AG04450 (cell line): ENCODE measurements at places on chromosomes 12 and 14.

GRCh38 chr12:80776706-80777105 is 60.0 kb downstream of the MYF5 start:
- DNase-seq = no peak

GRCh38 chr12:195951-196350 is 18.0 kb downstream of the SLC6A12 start:
- DNase-seq = no peak

GRCh38 chr14:104768437-104769323 is 15.7 kb downstream of the SIVA1 start:
- DNase-seq = peak; percentile 38

- no peak for DNase-seq
Observed at GRCh38 chr12:38759621-38760020, 145.8 kb downstream of the CPNE8 start.

GRCh38 chr14:91113829-91114078 is at the start of gene DGLUCY:
TSS of gene DGLUCY (plus strand) at chr14:91114073. CDS start at chr14:91160295, 46,222 bp downstream.
- DNase-seq = peak; percentile 48

DNA sequence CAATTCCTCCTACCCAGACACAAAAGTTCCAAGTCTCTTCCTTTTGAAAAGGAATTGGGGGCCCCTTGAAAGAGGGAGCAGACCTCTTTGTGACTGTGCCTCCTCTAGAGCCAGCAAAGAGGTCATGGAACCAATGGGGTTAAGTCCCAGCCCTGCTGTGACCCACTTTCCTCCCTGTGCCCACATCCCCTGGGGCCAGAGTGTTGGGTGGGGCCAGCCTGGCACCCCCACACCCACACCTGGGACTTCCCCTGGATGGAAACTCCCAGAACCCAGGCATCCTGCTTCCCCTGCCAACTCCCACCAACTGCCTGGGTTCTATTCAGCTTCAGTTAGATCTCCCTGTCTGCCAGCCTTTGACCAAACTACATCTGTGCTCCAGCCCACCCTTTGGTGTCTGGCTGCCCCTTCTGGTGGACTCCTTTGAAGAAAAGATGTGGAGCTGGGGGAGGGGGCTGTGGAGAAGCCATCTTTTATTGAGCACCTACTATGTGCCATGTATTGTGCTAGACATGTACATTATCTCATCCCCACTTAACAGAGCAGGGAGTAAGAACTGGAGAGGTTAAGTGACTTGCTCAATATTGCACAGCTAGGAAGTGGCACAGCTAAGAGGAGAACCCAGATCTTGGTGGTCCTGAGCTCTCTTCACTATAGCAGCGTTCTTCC is 4.6 kb upstream of the RARG start:
- DNase-seq = no peak

DNA sequence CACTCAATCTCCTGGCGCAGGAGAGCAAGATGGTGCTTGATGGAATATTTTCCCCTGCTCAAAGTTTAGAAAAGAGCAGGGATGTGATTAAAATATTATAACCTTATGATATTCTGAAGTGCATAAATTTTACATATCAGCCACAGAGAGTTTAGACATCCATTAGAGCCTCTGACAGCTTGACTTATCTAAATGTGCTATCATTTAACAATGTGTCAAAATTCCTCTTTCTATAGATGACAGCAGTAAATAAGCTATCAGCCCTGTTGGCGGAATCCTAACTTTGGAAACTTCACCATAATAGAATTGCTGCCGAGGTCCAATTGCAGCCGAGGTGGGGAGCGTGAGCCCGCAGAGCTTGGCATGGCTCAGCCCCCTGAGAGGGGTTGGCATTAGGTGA is 117.7 kb upstream of the MYL2 start:
- no peak for DNase-seq

DNA sequence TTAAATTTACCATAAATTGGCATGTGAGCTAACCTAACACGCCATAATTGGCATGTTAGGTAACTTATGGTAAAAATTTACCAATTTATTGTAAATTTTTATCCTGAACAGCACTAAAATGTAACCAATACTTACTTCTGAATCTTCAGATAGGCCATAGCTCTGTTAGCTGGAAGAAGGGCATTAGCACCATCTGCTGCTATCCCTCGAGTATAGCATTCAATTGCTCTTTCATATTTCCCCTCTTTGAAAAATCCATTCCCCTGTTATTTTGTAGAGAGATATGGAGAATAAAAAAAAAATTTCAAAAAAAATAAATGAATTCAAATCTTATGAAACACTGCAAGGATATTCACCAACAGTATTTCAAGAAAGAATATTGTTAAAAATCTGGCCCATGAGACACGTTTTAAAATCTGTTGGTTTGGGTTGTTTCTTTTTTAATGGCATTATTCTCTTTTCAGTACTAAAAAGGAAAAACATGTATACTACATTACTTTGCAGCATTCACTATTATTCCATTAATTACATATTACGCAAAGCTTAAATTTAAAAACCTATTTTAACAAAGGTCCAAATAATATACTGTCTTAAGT is 19.1 kb downstream of the RPAP3 start:
- DNase-seq = peak; percentile 26

DNA sequence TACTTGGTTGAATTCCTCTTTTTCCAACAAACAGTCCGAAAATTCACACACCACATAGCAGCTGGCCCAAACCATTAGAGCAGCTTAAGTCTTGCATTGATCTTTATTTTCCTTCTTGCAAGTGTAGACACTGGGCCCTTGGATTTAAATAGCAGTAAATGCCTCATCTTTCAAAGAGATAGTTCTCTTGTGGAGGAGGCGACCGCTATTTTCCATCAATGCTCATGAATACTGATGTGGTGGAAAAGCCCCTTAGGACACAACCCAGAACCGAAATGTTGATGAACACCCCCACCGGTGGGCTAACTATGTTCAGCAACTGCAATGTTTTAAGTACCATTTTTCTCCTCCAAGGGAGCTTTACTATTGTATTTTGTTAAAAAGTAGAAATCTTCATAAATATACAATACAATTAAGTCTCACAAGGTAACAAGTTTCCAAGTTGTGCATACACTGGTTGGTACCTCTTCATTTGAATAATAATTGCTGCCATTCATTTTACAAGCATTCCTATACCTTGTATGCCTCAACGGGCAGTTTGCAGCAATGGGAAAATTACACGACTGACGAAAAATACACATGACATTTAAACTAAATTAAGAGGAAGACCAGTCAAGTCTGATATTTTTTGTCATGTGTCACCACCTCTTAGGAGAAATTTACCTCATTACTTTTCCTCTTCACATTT is 18.0 kb downstream of the NIN start:
- no peak for DNase-seq

GRCh38 chr14:60238955-60239354 is 10.1 kb upstream of the PPM1A start:
- DNase-seq = no peak

DNA sequence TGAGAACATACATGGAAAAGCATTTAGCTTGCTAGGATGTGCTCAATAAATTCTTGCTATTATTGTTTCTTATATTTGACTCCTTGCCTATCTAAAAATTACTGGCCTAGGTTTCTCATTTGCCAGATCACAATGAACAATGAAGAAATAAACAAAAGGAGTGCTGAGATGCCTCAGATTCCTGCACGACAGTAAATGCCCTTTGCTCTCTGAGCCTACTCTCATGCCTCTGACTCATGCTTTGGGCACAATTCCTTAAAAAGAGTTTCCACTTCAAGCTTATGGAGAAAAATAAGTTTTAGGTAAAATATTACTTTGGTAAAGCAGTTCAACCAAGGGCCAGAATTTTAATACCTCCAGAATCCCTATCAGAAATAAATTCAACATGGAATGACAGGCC is 30.9 kb downstream of the GRIN2B start:
- no peak for DNase-seq

GRCh38 chr12:6424866-6425265 is 19.9 kb upstream of the CD27 start:
- no peak for DNase-seq

DNA sequence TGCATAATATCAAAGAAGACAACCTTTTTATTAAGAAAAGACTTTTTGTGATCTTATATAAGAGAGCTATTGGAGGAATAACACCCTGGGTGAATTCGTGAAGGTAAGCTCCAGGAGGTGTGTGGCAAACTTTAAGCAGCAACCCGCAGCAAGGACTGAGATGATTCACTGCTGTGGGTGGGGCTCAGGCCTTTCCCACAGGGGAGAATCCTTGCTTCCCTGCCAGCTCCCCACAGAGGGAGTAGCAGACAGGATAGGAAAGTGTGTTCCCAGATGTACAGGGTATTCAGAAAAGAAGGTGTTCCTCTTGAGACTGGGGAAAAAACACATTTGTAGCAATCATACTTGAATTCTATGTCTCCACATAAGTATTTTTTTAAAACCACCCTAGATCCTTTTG is 9.2 kb downstream of the NDUFA12 start:
- DNase-seq = no peak

- no peak for DNase-seq
Observed at GRCh38 chr14:63632932-63633514, 8.6 kb downstream of the WDR89 start.

DNA sequence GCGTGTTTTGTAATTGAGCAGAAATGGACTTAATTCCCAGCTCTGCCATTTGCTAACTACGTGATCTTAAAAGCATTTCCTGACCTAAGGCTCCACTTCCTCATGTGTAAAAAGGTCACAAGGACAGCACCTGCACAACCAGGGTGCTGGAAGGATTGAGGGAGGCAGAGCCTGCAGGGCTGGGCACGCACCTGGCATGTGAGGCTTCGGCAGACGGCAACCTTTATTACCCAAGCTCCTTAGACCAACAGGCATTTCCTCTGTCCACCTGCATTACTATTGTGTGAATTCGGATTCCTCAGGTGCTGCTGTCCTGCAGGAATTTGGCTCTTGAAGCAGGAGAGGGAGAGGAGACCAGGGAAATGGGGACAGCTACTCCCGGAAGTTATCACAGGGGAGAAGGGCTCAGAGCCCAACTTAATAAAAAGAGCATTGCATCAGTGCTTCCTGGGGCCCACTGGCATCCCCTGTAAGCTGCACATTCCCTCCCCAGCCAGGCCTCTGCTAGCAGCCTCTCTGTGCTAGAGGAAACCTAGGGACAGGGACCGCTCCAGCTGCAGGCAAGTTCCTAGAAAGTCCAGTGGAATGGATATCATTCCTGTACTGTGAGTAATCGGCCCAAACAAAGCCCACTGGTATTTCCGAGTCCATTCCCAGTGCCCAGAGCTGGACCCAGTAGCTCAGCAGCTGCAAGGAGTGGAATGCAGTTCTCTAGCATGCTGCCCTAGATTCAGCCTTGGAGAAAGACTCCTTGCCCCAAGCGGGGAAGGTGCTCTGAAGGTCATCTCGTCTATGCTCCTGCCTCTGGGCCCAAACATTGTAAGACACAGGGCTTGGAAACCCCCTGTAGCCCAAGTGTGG is 157.1 kb upstream of the CCND2 start:
- peak; percentile 61 for DNase-seq

DNA sequence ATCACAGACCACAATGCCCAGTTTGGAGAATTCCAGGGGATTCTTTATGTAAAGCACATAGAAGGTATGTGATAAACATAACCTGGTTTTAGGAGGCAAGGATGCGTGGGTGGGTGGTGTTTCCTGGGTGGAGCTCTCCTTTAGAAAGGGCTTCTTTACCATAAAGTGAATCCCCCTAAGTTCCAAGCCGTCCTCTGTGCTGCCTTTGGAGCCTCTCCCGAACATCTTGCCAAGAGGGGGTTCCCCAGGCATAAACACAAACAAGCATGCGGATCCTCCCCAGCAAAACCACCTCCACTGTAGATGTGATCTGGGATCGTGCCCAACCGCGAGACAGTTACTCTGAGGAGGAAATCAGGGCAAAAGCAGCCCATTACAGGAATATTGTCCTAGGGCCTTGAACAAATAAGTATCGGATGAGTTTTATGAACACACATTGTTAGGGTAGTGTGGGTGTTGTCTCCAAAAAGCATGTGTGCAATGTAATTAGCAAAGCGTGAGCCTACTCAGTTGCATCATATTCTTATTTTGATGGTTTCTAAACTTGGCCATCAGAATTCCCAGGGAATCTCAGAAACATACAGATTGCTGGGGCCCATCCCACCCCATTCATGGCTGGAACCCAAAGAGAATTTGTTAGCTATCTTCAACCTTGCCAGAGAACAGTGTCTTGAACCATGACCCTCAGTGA is 48.8 kb upstream of the CORO1C start:
- no peak for DNase-seq

DNA sequence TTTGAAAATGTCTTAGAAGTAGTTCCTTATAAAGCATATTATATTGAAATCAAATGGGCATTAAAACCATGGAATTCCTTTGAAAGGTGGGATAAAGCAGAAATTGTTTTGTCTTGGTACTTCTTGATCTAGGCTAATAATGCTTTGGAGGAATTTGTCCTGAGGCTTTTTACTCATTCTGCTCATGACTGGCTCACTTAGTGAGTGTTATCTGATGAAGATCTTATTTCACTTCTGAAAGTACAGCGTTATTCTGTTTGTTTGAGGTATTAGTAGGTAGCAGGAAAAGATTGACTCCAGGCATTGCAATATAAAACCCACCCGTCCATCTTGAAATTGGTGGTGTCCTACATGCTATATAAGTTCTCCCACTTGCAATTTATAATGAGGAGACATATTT is 5.5 kb downstream of the C12orf71 start:
- no peak for DNase-seq

- DNase-seq = no peak
Observed at GRCh38 chr14:67928375-67928774, 108.8 kb downstream of the RAD51B start.

DNA sequence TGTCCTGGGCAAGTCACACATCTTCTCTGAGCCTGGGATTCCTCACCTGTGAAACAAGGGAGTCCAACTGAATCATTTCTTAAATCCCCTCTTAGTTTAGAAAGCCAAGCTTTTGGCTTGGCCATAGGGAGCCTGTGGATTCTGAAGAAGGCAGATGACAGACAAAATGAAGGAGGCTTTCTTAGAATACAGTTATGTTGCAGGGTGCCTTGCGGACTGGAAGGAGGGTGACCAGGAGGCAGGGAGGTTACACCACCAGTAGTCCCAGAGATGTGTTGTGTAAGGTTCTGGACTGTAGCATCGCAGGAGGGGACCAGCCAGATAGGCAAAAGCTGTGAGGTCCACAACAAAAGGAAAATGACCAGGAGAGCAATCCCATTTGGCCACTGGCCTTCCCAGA is 8.2 kb upstream of the ACVR1B start:
- DNase-seq = no peak

DNA sequence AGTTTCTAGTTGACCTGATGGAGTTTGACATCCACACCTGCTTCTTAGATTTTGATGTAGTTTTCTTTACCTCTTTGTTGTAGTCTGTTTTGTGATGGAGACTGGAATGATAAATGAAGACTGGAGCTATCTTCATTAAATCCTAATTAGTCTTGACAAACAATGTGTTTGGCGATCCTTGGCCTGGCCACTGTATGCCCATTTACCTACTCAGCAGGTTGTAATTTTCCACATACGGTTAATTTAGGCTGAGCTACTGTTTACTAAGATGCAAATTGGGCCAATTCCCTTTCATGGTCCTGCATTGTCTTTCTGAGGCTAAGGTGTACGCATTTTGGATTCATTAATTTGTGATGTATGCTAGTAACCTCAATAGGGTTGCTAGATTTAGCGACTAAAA is at the start of gene TAS2R7:
TSS of gene TAS2R7 (minus strand) at position 41 of the 400 bp plus-strand sequence. CDS start 57 bp downstream, outside the sequence.
- DNase-seq = no peak

GRCh38 chr12:98895086-98895651 is 250.1 kb downstream of the APAF1 start:
- no peak for DNase-seq

GRCh38 chr12:9389796-9390195 is 181.6 kb upstream of the PZP start:
- DNase-seq = no peak

- no peak for DNase-seq
Observed at GRCh38 chr12:88677464-88677863, 97.2 kb upstream of the KITLG start.

- no peak for DNase-seq
Observed at GRCh38 chr14:76929927-76930326, 98.6 kb downstream of the IRF2BPL start.

- DNase-seq = no peak
Observed at GRCh38 chr12:26906704-26907103, 31.1 kb downstream of the INTS13 start.
